ENCODE measurements at places on chromosomes 16 and 17.

GRCh38 chr17:77280304-77281121, 139.7 kb downstream of the SEC14L1 start:
- peaks cover 25% of the 10 kb centered on the region for H3K27me3 ChIP-seq
- no peaks in the 10 kb centered on the region for H3K36me3 ChIP-seq
- peak overlapping the region; percentile 96 for H3K27ac ChIP-seq
- H3K4me3 ChIP-seq: peak overlapping the region; percentile 71

- H3K27ac ChIP-seq: no peak overlapping the region
- no peak overlapping the region for H3K4me3 ChIP-seq
- DNase-seq: no peak
- H3K4me1 ChIP-seq: peaks cover 12% of the 10 kb centered on the region
- no peaks in the 10 kb centered on the region for H3K27me3 ChIP-seq
Observed at GRCh38 chr16:67039260-67040020, 10.5 kb downstream of the CBFB start.

DNA sequence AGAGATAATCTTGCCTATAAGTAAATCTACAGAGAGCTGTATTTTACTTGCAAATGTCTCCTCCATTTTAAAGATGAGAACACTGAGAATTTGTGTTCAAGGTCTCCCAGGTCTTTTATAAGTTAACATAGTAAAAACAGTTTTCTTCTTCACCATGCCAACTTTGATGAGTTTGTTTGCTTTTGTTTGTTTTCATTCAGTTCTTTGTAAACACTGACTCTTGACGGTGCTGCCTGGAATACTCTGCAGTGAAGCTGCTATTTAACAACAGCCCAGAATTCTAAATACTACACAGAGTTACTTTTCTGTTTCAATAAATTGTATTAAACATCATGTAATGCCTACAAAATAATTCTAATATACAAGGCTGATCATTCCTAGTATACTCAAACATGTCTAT, 41.4 kb upstream of the PITPNM3 start:
- peaks cover 31% of the 10 kb centered on the region for H3K36me3 ChIP-seq
- DNase-seq: no peak
- no peaks in the 10 kb centered on the region for H3K27me3 ChIP-seq
- peak overlapping the region; percentile 21 for H3K27ac ChIP-seq
- H3K4me1 ChIP-seq: peaks cover 24% of the 10 kb centered on the region
- no peak overlapping the region for H3K4me3 ChIP-seq

DNA sequence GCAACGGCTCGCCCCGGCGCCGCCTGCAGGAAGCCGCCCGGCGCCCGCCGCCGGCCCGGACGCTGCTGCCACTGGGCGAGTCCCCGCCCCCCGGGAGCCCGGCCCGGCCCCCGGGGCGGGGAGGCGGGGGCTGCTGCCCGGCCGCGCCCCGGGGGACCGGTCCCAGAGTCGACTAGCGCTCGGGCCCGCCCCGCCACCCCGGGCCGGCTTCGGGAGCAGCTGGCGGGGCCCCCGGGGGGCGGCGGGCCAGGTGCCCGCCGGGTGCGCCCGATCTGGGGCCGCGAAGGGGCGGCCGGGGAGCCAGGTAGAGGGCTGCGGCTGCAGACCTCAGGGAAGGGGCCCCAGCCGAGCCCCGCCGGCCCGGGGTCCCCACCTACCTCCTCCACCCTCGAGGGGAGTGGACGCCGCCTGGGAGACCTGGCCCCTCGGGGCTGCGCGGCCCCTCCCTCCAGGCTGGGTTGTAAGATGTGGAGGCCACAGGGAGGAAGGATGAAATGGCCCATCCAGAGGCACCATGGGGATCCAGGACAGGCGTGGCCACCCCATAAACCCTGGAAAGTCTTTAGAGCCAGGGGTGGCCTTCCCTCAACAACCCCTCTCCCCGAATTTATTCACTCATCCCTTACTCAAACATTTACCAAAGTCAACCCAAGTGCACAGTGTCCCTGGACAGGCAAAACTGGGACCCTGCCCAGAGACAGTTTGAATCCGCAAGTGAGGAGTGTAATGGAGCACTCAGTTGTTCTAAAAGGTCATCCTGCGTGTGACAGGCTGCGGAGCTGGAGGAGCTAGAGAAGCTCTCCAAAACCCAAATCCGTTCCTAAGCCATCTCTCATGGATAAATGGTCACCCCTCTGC, at the start of gene CDYL2:
TSS of gene CDYL2 (minus strand) at position 73 of the 858 bp plus-strand sequence. CDS start 425 bp downstream, outside the sequence.
- H3K36me3 ChIP-seq: peaks cover 2% of the 10 kb centered on the region
- peak; percentile 42 for DNase-seq
- peak within 1 kb of the TSS; percentile 95 for H3K4me3 ChIP-seq
- H3K4me1 ChIP-seq: no peaks in the 10 kb centered on the region
- H3K27ac ChIP-seq: peak within 1 kb of the TSS; percentile 91
- peaks cover 32% of the 10 kb centered on the region for H3K27me3 ChIP-seq

- peaks cover 37% of the 10 kb centered on the region for H3K27me3 ChIP-seq
- H3K4me1 ChIP-seq: peaks cover 6% of the 10 kb centered on the region
- H3K4me3 ChIP-seq: no peak overlapping the region
Observed at GRCh38 chr17:4530799-4531730, 24.1 kb downstream of the MYBBP1A start.

DNA sequence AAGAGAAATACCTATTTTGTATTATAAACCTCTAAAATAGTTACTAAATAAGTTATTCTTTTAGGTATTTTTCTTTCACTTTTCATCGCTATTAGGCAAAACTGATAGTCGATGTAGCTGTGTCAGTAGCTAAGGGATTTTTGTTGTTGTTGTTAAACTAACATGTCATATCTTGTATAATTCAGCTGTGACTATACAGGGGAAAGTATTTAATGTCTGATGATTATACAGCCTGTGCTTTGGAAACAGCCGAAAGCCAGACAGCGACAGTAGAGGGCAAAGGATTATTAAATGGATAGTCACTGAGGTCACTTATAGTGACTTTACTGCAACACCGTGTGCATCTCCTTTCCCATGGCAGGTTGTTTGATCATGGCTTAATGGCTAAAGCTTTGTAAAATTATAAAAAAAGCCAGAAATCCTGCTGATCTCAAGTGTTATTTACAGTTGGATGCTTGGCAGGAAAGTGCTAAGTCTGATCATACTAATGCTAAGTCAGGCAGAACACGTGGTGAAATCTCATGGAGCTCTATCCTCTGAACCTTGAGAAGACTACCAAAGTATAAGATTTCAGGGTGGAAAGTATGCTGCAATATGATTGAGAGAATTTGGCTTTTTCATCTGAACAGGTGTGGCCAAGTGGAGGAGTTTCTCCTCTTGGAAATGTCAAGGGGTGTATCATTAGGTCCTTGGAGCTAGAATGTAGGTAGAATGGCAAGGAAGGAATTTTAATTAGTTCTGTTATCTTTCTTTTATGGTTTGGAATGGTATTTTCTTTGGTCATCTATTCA, 88.4 kb downstream of the FTO start:
- no peaks in the 10 kb centered on the region for H3K36me3 ChIP-seq
- no peak for DNase-seq
- no peak overlapping the region for H3K4me3 ChIP-seq
- H3K27ac ChIP-seq: no peak overlapping the region

DNA sequence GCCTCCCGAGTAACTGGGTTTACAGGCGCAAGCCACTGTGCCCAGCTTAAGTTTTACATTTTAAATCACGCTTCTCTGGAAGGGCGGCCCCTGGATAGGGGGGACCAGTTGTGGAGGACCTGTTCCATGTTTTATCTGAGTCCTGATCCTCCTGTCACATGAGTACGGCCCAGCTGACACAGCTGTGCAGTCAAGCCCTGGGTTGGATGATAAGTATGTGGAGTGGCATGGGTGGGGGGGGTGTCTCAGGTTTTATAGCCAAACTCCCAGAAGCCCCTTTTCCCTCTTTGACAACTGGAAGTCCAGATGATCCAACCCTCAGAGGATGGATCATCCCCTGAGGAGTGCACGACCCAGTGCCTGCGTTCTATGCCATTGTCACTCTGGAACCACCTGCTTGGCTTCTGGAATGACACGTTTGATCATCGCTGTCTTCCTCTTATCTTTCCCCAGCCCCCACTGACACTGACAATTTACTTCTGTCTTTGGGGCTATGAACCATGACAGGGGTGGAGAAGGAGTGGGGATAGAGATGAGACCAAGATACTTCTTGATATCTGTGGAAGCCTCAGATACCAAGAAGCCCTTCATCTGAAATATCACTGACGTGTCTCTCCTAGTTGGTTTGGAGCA, 191.2 kb downstream of the MSI2 start:
- no peak overlapping the region for H3K4me3 ChIP-seq
- H3K27ac ChIP-seq: no peak overlapping the region
- H3K4me1 ChIP-seq: peaks cover 9% of the 10 kb centered on the region
- no peaks in the 10 kb centered on the region for H3K27me3 ChIP-seq

GRCh38 chr16:12300945-12301500, 324.5 kb downstream of the SNX29 start:
- H3K36me3 ChIP-seq: peaks cover 1% of the 10 kb centered on the region
- H3K27ac ChIP-seq: no peak overlapping the region
- no peak overlapping the region for H3K4me3 ChIP-seq
- DNase-seq: no peak
- H3K27me3 ChIP-seq: no peaks in the 10 kb centered on the region

- no peak overlapping the region for H3K27ac ChIP-seq
- H3K4me3 ChIP-seq: peak overlapping the region; percentile 92
- no peak for DNase-seq
- peaks cover 2% of the 10 kb centered on the region for H3K36me3 ChIP-seq
- peaks cover 2% of the 10 kb centered on the region for H3K4me1 ChIP-seq
Observed at GRCh38 chr17:75032720-75033280, 14.0 kb downstream of the ATP5PD start.

DNA sequence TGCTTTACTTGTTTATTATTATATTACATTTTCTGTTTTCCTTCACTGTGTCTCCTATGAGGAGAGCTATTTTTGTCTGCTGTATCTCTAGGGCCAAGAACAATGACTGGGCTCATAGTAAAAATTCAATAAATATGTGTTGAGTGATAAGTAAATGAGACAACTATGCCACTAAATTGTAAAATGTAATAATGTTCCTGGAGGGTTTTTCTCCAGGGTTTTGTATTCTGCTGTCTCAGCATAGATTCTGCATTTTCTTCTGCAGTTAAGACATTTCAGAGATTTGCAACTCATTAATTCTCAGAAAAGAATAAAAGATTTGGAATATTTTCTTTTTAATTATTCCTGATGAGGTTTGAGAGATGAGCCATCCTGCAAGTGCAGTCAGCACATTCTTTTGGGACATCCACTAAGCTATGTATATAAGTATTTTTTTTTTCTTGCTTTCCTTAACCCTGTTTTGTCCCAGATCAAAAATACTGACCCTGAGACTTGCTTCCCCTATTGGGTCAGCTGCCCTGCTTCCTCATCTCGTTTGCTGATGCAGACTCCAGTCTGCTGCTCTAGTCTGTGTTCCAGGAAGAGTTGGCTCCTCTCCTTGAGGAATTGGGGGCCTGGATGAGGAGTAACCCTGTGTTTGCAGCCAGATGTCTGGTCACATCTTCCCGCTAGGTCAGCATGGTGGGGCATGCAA, 122.9 kb downstream of the ABCA8 start:
- H3K4me3 ChIP-seq: no peak overlapping the region
- peaks cover 3% of the 10 kb centered on the region for H3K27me3 ChIP-seq
- no peaks in the 10 kb centered on the region for H3K4me1 ChIP-seq

DNA sequence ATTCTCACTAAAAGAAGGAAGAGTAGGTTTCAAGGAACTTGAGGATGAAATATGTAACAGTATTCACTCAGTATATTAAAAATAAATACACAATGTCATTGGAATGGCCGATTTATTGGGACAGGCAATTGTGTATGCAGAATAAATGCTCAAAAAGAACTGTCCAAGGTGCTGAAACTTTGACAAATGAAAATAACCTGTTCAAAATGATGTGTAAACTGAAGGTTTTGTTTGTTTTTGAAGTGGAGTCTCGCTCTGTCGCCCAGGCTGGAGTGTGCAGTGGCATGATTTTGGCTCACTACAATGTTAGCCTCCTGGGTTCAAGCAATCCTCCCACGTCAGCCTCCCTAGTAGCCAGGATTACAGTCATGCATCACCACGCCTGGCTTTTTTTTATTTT, 318.7 kb upstream of the RBFOX1 start:
- no peaks in the 10 kb centered on the region for H3K36me3 ChIP-seq
- DNase-seq: no peak
- H3K4me3 ChIP-seq: no peak overlapping the region
- no peaks in the 10 kb centered on the region for H3K4me1 ChIP-seq
- H3K27ac ChIP-seq: no peak overlapping the region
- peaks cover 27% of the 10 kb centered on the region for H3K27me3 ChIP-seq

- no peak overlapping the region for H3K27ac ChIP-seq
- no peak for DNase-seq
- peaks cover 3% of the 10 kb centered on the region for H3K36me3 ChIP-seq
- H3K27me3 ChIP-seq: no peaks in the 10 kb centered on the region
- H3K4me1 ChIP-seq: peaks cover 3% of the 10 kb centered on the region
- no peak overlapping the region for H3K4me3 ChIP-seq
Observed at GRCh38 chr17:31311526-31311925, 2.3 kb downstream of the EVI2B start.

GRCh38 chr16:68833251-68833650, 10.1 kb upstream of the TANGO6 start:
- peaks cover 50% of the 10 kb centered on the region for H3K36me3 ChIP-seq
- DNase-seq: no peak
- H3K27ac ChIP-seq: no peak overlapping the region
- H3K4me3 ChIP-seq: no peak overlapping the region
- no peaks in the 10 kb centered on the region for H3K4me1 ChIP-seq
- no peaks in the 10 kb centered on the region for H3K27me3 ChIP-seq

DNA sequence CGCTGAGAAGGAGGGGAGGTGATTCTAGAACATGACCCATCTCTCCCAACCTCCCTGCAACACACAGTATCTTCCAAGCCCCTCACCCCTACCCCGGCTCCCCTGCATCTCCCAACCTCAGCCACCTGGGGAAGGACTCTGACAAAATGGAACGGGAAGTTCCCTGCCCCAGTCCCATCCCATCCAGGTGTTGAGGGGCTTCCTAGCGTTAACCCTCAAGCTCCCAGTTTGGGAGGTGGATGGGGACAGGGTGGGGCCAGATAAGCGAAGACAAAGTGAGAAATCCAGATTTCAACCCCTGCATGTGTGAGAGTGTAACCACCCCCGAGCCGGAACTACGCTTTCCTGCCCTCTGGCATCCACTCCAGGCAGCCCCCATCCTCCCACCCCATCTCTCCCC, 1.8 kb downstream of the ZSCAN10 start:
- H3K36me3 ChIP-seq: no peaks in the 10 kb centered on the region
- no peak for DNase-seq
- peaks cover 1% of the 10 kb centered on the region for H3K4me1 ChIP-seq
- peaks cover 45% of the 10 kb centered on the region for H3K27me3 ChIP-seq

Measured in progenitor cell of endocrine pancreas (in vitro differentiated cells).